Heart right ventricle (tissue), 16 donors: ENCODE measurements at places on chromosomes 13 and 19. TPM values are rescaled to one million over a fixed set of nuclear protein-coding genes. Genes with fewer than 3 reads are reported as not detected.

Gene ATP4A
- total RNA-seq = not detected

Gene CALR3
- total RNA-seq = not detected

Gene CEACAM8
- total RNA-seq = not detected

GRCh38 chr19:48900477-48901406 is 630 bp downstream of the NUCB1 start:
- H3K27ac ChIP-seq = peak overlapping the region; percentile 93
- peaks cover 41% of the 10 kb centered on the region for H3K4me1 ChIP-seq
- DNase-seq = no peak
- no peaks in the 10 kb centered on the region for H3K27me3 ChIP-seq
- H3K36me3 ChIP-seq = peaks cover 37% of the 10 kb centered on the region

DNA sequence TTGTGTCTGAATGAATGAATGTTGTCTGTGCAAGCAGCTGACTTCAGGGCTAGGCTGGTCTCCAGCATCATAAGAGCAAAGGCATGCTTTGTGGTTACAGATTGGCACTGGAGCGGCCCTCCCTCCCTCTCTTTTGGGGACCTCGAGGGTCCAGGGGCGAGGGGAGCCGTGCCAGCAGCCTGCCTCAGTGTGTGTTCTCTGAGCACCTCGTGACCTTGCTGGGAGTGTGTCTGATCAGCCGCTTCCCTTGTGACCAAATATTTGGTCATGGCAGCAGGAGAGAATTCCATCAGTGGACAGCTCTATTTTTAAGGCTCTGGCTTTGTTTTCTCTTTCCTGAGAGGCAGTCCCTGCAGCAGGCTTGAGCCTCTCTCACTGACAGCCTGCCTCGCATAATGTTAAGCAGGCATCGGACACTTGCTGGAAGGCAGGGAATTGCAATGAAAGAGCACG is 329.7 kb downstream of the UQCRFS1 start:
- H3K4me3 ChIP-seq = peak overlapping the region; percentile 51
- no peaks in the 10 kb centered on the region for H3K27me3 ChIP-seq
- peaks cover 6% of the 10 kb centered on the region for H3K4me1 ChIP-seq
- peak overlapping the region; percentile 9 for H3K27ac ChIP-seq

Gene LYL1
- 4.7 TPM for total RNA-seq

Gene CCDC122
- total RNA-seq = 10.9 TPM
